ENCODE measurements at places on chromosomes 7 and 10.

- peak; percentile 49 for DNase-seq
Observed at GRCh38 chr10:43322769-43323168, 48.7 kb upstream of the FXYD4 start.

DNA sequence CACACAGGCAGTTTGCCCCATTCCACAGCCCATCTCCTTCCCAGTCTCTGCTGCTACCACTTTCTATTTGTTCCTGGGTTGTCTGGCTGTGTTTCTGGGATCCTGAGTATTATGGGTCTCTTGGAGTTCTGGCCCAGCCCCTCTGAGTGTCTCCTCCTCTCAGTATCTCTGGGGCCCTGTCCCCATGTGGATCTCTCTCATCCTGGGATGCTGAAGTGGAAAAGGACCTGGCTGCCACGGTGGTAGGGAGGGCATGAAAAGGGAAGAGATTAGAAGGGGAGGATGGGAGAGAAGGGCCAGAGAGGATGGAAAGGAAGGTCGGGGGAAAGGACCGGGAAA lies 54.5 kb upstream of the LBX1 start:
- no peak for DNase-seq

DNA sequence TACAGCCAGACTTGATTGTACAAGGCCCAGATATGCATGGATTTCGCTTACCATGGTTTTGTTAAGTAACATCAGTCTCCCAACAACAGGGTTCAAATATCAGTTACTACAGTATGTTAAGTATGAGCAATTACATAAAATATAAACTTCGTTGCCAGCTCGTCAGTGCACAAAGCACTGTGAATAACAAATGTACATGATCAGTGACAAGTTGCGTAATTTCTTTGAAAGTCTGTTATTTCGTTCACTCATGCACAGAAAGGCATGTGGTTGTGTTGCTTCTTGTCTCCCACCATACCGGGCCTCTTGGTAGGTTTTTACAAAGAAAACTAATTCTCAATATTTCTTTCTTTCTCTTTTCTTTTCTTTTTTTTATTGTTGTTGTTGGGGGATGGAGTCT lies 12.5 kb upstream of the ZNF487 start:
- DNase-seq: no peak

- no peak for DNase-seq
Observed at GRCh38 chr10:133009218-133009950, 67.0 kb upstream of the CFAP46 start.

GRCh38 chr10:123536176-123536845 lies 129.8 kb upstream of the GPR26 start:
- DNase-seq: no peak

GRCh38 chr7:47310020-47310419 lies 271.9 kb downstream of the TNS3 start:
- no peak for DNase-seq

DNA sequence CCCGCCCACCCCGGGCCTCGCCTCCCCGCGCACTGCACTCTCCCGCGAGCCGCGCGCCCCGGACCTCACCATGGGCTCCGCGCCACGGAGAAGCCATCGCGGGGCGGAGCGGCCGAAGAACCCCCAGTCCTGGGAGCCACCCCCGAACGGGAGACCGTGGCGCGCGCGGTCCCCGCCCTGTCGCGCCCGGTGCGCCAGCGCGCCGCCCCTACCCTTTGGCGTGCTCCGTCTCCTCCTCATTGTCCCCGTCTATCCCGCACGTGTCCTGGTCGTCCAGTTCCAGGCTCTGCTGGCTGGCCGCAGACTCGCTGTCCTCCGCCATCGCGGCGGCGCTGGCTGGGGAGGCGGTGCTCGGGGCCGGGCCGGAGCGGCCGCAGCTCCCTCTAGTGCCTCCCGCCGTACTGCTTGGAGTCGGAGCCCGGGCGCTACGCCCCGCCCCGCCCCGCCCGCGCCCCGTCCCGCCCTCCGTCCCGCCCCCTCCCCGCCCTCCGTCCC lies at the start of gene NMT2:
TSS of gene NMT2 (minus strand) at position 403 of the 495 bp plus-strand sequence. CDS start at position 322, 81 bp downstream.
- DNase-seq: no peak

GRCh38 chr7:151687523-151688235 lies 168.0 kb upstream of the RHEB start:
- no peak for DNase-seq

DNA sequence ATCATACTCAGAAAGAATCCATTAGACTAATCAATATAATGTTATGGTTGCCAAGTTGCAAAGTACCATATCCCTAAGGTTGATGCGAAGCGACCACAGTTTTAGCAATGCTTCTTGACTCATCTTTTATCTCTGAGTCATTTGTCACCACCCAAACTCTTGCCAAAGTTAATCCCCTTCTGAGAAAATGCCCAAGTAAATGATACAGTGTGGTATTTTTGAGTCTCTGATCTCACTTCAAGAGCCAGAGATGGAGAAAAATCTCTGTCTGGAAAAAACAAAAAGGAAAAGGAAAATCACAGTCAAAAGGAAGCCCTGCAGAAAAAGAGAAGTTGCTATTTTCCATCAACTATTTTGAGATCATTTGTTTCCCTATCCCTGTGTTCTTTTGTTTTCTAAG lies 26.7 kb upstream of the OTUD1 start:
- no peak for DNase-seq

- DNase-seq: peak; percentile 69
Observed at GRCh38 chr10:14556285-14556956, 218.3 kb downstream of the FAM107B start.

- DNase-seq: no peak
Observed at GRCh38 chr7:81218480-81219106, 299.7 kb upstream of the SEMA3C start.

DNA sequence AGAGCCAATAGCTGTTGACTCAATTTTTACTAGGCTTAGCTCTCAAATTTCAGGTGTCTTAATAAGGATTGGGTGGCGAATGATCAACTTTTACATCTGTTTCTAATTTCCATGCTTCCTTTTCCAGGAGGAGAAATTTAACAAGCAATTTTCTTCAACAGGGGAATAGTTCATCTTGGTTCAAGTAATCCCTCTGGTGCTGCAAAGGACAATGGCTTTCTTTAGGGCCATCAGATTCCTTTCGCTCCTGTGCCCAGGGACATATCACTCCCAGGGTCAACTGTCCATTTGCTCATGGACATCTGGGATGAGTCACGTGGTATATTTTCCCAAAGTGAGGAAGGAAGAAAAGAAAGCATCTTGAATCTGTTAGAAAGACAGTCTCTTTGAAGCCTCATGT lies 313.3 kb downstream of the FRMD4A start:
- no peak for DNase-seq

DNA sequence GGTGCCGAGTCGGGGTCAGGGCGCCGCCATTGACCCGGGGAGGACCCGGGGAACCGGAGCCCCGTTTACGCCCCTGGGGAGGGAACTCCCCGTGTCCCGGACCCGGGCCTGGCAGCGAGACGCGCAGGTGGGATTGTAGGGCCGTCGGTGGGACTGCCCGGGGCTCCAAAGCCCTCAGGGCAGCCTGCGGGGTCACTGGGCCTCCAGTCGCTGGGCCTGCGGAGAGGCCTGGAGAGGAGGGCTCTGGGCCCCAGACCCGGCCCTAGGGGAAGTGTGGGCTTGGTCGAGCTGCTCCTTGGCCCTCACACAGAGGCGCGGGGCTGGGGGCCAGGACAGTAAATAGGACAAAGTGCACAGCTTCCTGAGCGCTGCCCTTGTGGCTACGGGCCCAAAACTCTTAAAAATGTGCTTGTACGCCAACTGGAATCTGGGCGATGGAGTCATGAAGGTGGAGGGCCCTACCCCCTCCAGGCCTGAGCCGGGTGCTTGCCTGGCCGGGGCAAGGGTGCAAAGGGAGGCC lies 657 bp downstream of the ECHDC3 start:
- DNase-seq: no peak

DNA sequence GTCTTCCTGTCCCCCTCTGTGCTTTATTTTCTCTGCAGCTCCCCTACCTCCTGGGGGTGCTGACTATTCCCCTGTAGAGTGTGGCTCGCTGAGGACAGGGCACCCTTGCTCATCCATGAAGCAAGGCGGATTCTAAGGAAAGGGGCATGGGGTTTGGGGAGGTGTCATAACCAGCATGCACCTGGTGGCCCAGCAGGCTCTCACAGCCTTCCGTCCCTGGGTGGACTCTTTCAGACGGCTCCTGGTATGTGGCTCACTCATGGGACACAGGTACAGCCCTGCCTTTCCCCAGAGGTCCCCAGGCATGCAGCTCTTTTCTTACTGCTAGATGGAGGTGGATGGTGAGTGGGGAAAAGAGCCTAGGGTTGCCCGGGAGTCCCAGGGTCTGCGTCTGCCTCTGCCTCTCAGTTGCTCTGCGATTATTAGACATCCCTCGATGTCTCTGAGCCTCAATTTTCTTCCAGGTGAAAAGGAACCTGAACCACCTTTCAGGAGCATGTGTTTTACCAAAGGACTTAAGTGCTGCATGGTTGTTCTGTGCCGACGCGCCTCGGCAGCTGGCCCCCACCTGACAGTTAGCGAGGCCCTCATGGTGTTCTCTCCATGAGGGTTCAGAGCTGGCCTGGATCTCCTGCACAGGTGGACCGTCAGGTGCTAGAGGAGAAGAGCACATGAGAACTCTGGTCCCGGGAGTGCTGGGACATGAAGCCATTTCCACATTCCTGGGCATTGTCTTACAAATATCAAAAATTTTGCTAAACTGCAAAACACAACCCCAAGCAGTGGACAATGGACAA lies 172.5 kb upstream of the SHH start:
- DNase-seq: no peak

- DNase-seq: no peak
Observed at GRCh38 chr7:31720366-31720765, 33.4 kb downstream of the PPP1R17 start.

DNA sequence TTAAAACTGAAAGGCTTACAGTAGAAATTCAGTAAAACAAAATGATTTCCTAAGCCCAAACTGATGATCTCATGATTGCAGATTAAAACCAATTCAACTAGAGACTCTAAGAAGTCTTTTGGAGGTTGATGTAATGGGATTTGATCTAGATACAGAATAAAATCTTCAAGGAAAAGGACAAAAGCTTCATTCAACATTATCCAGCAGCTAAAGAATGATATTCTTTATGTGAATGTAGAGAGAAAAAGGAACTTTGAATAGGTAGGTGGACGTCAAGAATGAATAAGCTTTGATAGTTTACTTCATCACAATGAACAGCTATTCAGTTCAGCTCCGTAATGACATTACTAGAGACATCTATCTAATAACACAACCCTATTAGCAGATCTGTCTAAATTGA lies 744.4 kb downstream of the PHTF2 start:
- no peak for DNase-seq

All from GM10248 (cell line).